ENCODE measurements at places on chromosomes 1 and 21.

DNA sequence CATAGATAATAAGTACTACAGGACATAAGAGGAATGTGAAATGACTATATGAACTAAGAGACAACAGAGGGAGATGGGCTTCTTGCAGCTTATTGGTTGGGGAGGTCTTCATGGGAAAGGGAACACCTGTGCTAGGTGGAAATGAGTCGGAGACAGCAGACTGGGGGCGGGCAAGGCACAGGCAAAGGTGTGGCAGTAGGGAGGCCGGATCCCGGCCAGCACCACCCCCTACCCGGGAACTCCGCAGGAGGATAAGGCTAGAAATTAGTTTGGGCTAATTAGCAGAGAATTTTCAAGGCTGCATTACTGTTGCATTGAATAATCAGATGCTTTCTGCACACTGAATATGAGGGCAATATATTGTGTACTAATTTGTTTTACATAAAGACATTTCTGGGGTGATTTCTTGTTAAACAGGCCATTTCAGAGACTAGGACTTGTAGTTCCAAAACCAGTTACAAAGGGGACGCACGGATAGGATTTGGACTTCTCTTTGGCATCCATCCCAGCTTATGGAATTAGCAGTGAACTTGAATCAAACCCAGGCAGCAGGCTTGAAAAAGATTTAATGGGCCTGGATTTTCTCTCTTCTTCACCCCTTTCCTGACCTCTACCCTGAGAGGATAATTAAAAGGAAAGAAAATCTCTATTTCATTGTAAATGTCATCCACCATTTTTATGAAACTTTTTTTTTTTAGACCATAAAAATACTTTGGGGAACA, 2.2 kb upstream of the HUNK start:
- DNase-seq, result no peak

- DNase-seq, result peak; percentile 44
Observed at GRCh38 chr21:34743831-34744230, 75.0 kb downstream of the CLIC6 start.

DNA sequence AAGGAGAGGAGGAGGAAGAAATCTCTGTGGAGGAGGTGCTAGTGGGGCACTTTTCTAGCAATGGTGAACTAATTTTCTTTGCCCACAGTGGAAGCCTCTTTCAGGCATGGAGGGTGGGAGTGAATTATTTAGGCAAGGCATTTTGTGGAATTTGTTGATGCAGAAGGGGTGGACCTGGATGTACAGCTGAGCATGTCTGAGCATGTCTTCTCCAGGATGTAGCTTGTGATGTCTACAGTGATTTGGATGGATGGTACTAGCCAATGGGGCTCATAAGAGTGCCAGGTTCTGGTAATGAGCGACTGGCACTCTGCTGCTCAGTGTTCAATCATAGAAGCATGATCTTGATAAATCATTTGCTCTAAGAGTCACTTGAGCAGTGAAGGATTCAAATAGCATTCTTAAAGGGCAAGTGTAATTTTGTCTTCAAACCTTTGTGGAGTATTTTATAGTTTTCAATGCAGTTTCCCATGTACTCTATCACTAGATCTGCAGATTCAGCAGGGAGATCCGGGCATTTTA, 153.9 kb upstream of the LMO4 start:
- DNase-seq, result no peak

DNA sequence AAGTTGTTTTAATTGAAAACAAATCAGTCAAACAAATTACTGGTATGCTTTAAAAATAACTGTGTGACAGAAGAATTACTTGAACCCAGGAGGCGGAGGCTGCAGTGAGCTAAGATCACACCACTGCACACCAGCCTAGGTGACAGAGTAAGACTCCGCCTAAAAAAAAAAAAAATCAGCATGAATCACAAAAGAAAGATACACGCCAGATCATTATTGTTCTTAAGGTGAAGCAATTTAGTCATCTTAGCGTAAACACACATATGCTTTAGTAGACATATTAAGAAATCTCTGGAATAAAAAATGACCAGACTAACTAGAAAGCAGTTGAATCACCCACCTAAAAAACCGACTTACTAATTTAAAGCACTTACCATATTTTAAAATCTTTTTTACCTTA, 20.2 kb downstream of the RERE start:
- DNase-seq, result no peak

- no peak for DNase-seq
Observed at GRCh38 chr1:44170281-44170823, 28.9 kb upstream of the KLF18 start.

DNA sequence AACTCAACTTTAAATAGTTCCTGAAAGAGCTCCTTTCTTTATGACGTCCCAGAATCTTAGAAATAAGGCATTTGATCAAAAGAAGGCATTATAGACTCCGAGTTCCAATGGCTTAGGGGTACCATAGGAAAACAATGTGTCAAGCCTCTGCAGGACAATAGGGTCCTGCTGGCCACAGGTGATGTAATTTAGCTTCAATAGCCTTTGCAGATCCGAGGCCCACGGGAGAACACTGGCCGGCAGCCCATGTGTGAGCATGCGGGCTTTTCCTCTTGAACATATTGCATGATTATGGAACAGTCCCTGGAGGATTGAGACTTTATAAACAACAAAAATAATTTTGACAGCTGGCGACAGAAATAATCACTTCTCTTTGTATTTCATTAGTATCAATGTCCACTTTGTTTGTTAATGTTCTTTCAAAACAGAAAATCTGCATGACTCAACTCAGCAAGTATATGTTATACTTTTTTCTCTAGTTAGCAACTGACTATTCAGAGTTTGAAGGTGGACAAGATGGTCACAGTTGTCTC, 49.0 kb upstream of the NR5A2 start:
- DNase-seq, result no peak

Data from mucosa of gallbladder (tissue), 1 donor.